Astrocyte of the spinal cord (primary cell): ENCODE measurements at places on chromosomes 3 and 15.

DNA sequence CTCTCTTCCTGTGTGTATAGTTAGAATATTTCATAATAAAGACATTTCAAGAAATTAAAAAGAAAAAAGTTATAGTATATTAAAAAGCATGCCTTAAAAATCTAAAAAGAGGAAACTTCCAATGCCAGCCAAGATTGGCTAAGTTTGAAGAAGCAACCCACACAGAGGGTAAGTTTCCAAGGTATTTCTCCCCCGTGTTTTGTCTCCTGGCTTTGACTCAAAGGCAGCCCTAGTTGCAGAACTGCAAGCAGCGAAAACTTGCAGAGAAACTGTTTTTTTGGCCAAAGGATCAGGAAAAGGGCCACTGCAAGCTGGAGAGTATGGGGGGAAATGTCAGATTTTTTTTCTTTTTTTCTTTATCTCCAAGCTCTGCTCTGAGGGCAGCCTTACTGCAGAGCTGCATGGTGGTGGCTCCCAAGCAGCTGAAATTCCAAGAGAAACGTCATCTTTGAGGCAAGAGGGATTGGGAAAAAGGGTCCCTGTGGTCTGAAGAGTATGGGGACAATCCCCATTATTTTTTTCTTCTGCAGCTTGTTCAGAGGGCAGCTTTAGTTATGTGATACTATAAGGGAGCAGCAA, 23.0 kb downstream of the HACL1 start:
- DNase-seq, result no peak

DNA sequence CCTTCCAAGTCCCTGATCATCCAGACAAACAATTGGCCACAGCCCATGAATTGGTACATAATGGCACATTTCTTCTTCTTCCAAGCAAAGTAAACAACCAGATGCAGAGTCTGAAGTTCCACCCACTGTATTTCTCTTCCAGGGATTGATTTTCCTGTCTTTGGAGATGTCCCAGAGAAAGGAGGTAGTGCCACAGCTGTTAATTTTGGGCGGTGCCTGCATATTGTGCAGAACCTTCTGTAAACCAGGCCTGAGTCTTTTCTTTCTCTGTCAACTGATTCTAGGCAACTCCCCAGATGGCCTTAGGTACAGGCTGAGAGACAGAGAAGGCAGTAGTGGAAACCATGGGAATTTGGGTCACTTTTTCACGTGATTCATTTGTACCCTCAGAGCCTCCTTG, 73.5 kb upstream of the TNIK start:
- DNase-seq, result no peak

DNA sequence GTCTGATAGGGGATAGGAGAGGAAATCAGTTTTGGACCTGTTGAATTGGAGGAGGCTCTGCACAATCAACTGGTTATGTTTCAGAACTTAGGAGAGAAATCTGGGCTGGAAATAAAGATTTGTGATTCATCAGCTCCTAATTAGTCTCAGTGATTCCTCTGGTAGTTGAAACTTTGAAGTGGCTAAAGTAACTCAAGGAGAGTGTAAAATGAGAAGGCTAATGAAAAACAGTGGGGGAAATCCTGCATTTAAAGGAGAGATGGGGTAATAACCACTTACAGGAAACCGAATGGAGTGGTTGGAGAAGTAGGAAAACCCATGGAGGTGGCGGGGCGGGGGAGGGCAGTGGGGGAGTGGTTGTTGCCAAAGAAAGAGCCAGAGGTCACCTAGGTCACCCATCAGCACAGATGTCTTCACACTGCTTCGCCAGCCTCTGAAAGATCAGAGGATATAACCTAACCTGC, 32.6 kb downstream of the MAP2K5 start:
- peak; percentile 22 for DNase-seq

DNA sequence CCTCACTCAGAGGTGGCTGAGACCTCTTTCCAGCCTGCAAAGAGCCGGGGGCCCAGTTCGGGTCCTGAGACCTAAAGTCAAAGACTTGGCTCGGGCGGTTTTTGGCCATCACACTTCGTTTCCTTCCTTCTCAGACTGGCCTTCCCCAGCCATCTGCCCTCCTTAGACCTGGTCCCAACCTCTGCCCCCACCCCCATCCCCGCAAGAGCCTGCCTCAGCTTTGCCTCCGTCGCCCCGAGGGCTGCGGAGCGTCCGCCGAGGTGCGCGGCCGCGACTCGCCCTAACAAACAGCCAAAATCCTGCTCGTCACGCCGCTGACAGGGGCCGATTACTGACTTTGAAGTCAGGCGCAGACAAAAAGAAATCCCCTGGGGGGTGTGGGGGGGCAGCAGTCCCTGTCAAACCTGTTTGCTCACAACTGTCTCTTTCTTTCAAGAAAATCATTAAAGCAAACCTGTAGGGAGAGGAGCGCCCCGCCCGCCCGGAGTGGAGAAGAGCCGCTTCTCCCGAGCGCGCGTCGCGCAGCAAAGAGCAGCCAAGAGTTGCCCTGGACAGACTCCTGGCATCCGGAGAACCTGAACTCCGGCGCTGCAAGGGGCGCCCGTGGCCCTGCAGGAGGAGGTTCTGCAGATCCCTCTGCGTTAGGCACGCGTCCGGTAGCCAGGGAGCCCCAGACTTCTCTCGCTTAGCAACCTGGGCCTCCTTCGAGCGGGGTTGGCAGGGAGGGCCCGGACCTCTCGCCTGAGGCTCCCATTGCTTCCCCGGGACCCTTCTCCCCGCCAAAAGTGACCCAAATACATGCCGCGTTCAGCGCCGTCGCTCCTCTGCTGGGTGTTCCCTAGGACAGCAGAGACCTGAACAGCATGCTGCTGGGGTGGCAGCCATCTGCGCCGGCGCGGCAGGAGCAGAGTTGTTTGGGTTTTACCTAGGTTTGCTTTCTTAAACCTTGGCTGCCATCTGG, 4.5 kb downstream of the SOX14 start:
- no peak for DNase-seq

GRCh38 chr3:153166206-153166605, 4.2 kb downstream of the RAP2B start:
- peak; percentile 35 for DNase-seq
